ENCODE measurements at places on chromosomes 11 and 22. TPM values are rescaled to one million over a fixed set of nuclear protein-coding genes. Genes with fewer than 3 reads are reported as not detected.

Gene ROBO4
- polyA plus RNA-seq, result 4.9 TPM

Gene NPAS4
- polyA plus RNA-seq, result not detected

Gene MPPED2
- not detected for polyA plus RNA-seq

Gene ZBTB16
- polyA plus RNA-seq, result 0.48 TPM

Gene PPP6R3
- 30.8 TPM for polyA plus RNA-seq

Gene SWAP70
- polyA plus RNA-seq, result 16.7 TPM

Gene CARD18
- polyA plus RNA-seq, result 3.4 TPM

Gene ACAD8
- polyA plus RNA-seq, result 19.5 TPM

Gene PAX6
- polyA plus RNA-seq, result not detected

Gene FGF4
- not detected for polyA plus RNA-seq

Gene C11orf71
- polyA plus RNA-seq, result 1.5 TPM

Gene TSPO
- 270 TPM for polyA plus RNA-seq

Gene GAL3ST3
- not detected for polyA plus RNA-seq

Gene ENTHD1
- not detected for polyA plus RNA-seq

Gene RAB3IL1
- 1.00 TPM for polyA plus RNA-seq
